ENCODE measurements at places on chromosomes 2 and 18. TPM values are rescaled to one million over a fixed set of nuclear protein-coding genes. Genes with fewer than 3 reads are reported as not detected.
A peak's percentile ranks its signal among the peaks of the same experiment; 100 is the strongest.

Gene RTP5
- not detected for total RNA-seq

Gene ANKRD30B
- total RNA-seq = not detected

Gene IKZF2
- 7.6 TPM for total RNA-seq

Gene TTN
- total RNA-seq = under 0.01 TPM

DNA sequence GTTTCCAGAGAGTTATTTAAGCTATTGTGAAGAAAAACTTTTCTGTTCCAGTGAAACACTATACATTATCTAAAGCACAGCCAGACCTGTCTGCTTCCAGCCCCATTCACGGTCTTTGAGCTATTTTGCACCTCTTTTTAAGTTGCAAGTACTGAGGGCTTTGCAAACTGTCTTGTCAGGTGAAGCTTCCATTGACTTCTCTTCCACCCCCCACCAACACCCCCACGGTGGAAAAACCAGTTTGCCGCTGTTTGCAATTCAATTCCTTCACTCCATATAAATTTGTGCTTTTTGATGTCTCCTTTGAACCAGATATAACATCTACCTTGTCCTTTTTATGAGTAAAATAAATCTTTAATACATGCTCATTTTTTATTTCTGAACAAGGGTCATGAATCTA is 15.7 kb downstream of the B3GNT7 start:
- peaks cover 7% of the 10 kb centered on the region for H3K36me3 ChIP-seq
- H3K4me3 ChIP-seq = peak overlapping the region; percentile 88
- H3K27ac ChIP-seq = no peak overlapping the region
- H3K4me1 ChIP-seq = peaks cover 19% of the 10 kb centered on the region
- no peak for DNase-seq

GRCh38 chr2:134200036-134200618 is 53.7 kb upstream of the MGAT5 start:
- no peak for DNase-seq
- H3K36me3 ChIP-seq = no peaks in the 10 kb centered on the region
- H3K4me1 ChIP-seq = peaks cover 10% of the 10 kb centered on the region
- H3K4me3 ChIP-seq = no peak overlapping the region
- H3K27ac ChIP-seq = no peak overlapping the region

GRCh38 chr2:167424221-167424620 is 535.9 kb downstream of the XIRP2 start:
- no peak for DNase-seq
- H3K27ac ChIP-seq = no peak overlapping the region
- no peak overlapping the region for H3K4me3 ChIP-seq
- H3K4me1 ChIP-seq = peaks cover 4% of the 10 kb centered on the region
- H3K36me3 ChIP-seq = no peaks in the 10 kb centered on the region
